GM19239 (cell line): ENCODE measurements at places on chromosomes 5 and 9.

DNA sequence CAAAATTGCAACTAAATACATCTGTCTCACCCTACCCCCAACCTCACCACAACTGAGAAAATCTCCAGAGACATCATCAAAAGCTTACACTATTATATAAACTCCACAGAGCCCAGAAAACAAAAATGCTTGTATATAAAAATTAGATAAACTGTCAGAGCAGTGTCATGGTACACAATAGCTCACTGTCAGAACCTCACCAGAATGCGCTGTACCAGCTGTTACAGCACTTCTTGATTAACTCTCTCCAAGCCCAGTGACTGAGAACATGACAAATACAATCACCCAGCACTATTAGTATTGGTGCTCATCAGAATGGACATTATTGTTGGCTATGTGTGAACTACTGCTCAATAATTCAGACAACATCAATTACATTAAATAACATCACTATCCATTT, 65.7 kb downstream of the ZDHHC21 start:
- DNase-seq = no peak

- no peak for DNase-seq
These were observed 1.0 kb upstream of the DAB2IP start for GRCh38 chr9:121650217-121651007.

- no peak for DNase-seq
These were observed 26.3 kb downstream of the PCDHGC5 start for GRCh38 chr5:141515141-141515540.

- DNase-seq = no peak
These were observed 597.8 kb downstream of the EFNA5 start for GRCh38 chr5:107072967-107073366.

GRCh38 chr5:59040804-59041201, 457.9 kb downstream of the RAB3C start:
- no peak for DNase-seq

DNA sequence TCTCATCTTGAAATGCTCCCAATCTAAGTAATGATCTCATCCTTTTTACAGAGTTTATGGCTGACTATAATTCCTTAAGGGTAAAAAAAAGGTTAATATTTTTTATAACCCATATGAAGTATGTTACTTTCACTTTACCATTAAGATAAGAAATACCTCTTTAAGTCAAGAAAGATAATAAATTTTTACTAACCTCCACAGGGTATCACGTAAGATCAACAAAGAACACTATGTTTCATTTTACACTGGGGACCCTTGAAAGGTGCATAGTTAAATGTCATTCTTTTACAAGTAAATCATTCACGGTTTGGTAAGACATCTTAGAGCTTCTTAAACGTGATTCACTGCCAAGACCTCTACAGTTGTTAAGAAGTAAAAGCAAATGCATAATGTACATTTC, 472.7 kb upstream of the CDH9 start:
- no peak for DNase-seq

GRCh38 chr9:135404451-135405144, 75.0 kb upstream of the PPP1R26 start:
- DNase-seq = no peak

- no peak for DNase-seq
These were observed 94.3 kb downstream of the DAP start for GRCh38 chr5:10666531-10667299.

GRCh38 chr5:108238936-108239887, 142.7 kb downstream of the FBXL17 start:
- DNase-seq = no peak

DNA sequence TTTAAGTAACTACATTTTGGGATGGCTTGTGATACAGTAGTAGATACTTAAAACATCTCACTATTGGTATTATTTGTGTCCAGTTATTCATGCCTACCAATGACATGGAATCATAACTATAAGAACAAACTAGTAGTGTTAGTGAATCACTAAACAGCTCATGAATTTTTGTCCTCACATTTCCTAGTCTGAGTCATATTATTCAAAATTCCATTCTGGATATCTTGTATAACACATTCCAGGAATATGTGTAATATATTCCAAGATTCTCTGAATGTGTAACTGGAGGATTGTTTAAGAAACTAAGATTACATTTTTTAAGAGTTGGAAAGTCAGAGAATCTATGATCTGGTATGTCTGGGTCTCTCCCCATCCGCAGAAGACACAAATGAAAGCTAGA, 565.3 kb upstream of the ZNF608 start:
- no peak for DNase-seq

DNA sequence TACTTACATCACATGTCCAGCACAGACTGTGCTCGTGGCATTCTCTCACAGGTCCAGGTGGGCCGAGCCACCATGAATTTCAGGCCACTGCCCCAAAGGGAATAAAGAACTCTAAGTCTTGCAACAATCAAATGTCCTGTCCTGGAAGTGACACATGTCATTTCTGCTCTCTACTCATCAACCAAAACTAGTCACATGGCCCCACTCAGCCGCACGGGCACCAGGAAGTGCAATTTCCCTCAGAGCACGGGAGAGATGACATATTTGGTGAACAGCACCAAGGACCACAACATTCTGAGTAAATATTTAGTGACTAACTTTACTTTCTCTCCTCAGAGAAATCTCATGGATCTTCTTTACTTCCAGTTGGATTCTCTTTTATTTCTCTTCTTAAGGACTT, 131.1 kb upstream of the TUT7 start:
- no peak for DNase-seq

DNA sequence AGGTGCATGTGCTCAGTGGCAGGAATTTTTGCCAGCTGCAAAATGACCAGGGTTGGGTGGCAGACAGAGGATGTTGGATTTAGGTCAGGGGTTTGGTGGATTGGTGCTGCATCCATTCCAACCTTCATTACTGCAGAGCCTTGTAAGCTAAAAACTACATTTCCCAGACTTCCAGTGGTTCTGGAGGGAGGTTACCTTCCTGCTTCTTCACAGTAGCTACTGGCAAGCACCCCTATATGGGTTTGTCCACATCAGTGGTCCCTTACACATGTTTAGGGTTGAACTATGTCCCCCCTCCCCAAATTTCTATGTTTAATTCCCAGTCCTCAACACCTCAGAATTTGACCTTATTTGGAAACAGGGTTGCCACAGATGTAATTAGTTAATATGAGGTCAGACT, 20.7 kb upstream of the IL17B start:
- DNase-seq = no peak

- DNase-seq = no peak
These were observed 243.9 kb upstream of the SLC30A5 start for GRCh38 chr5:68849906-68850305.

- no peak for DNase-seq
These were observed 563.9 kb downstream of the HTR1A start for GRCh38 chr5:63398346-63398745.
